ENCODE measurements at places on chromosomes 5 and 9.

GRCh38 chr5:149921597-149921996 is 23.0 kb downstream of the PDE6A start:
- ATAC-seq: no peak

DNA sequence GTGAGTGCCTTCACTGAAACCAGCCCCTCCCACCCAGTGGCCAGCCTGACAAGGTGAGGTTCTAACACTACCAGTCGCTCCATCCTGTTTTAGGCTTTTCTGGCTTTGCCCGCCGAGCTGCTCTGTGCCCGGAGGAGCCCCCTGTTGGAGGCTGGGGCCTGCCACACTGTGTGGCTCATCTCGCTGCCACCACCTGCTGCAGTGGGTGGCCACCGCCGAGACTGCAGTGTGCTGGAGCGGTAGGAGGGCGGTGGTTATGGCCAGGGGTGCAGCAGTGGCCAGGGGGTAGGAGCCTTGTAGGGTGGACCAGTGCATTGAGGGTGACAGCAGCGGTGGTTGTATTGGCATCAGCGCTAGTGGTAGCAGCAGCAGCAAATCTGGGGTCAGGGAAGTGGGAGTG is 74.7 kb upstream of the PCAT7 start:
- ATAC-seq: no peak

- ATAC-seq: no peak
Observed at GRCh38 chr5:102341681-102342288, 45.7 kb upstream of the SLCO4C1 start.

GRCh38 chr9:94874316-94874715 is 147.8 kb downstream of the AOPEP start:
- ATAC-seq: no peak

DNA sequence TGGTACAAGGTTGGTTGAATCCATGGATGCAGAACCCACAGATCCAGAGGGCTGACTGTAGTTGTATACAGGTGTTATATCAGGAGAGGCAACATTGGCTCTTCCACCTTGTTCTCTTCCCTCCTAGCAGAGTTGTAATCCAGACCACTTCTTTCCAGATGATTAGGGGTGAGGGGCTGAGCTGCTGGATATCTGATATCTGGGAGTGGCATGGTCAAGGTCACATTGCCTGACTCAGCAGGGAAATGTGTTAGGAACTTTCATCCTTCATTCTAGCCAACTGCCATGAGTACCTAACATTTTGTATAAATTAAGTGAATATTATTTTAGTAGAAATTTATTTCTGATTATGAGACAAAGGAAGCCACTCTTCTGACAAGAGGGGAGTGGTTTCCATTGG is 7.3 kb downstream of the DAPK1 start:
- no peak for ATAC-seq

GRCh38 chr5:173458828-173459609 is 130.8 kb upstream of the STC2 start:
- ATAC-seq: no peak

DNA sequence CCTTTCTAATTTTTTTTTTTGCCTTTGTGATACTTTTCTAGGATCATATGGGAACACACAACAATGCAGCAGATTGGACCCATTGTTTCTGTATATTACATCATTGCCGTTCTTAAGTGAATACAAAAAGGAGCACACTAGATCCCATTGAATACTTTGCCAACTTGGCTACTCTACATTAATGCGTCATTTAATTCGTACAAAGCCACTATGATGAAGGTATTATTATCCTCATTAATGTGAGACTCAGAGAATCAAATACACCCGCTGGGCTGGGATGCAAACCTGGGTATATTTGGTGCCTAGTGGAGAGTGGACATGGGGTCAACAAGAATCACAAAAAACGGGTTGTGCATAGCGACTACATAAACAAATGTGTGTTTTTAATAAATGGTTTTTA is 31.9 kb downstream of the OR2K2 start:
- no peak for ATAC-seq

- peak; percentile 49 for ATAC-seq
Observed at GRCh38 chr5:111063709-111064322, 7.7 kb upstream of the TSLP start.

DNA sequence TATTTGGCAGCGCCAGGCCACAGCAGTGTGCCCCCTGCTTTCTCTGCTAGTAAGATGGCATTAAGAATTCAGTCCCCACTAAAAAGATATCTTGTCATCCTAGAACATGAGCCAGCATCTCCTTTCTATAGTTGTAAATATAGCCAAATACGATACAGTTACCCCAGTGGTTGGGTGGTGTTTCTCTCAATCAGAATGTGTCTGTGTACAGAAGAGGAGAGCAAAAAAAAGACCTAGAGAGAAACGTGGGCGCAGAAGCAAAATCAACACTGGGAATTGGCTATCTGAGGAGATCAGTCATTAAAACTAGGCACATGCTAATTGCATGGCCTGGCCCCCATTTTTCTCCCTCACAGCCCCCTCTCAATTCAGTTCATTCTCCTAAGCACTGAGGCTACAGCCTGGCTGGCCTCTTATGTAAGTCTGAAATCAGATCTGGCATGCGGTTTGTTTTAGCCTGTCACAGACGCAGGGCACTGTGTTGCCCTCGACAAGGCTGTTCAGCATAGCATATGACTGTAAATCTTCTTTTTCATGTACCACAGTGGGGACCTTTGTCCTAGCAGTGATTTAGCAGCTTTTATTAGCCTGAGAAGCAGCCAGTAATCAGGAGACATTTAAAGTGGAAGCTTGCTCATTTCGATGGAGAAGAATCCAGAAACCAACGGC is 57.8 kb downstream of the RORB start:
- no peak for ATAC-seq

- no peak for ATAC-seq
Observed at GRCh38 chr5:171226864-171227263, 82.2 kb upstream of the TLX3 start.

GRCh38 chr5:126924331-126925033 is 105.9 kb downstream of the MARCHF3 start:
- ATAC-seq: no peak

Data from activated T-helper 17 cell treated with anti-CD3 and anti-CD28 coated beads, Interleukin-2, amount 50 U/mL, for 72 hours (primary cell).